ENCODE measurements at places on chromosomes 11 and 22.

GRCh38 chr11:120996973-120997372, 26.9 kb upstream of the TBCEL start:
- DNase-seq: no peak

- DNase-seq: no peak
Measured at GRCh38 chr22:32957200-32957803, 100.9 kb downstream of the SYN3 start.

GRCh38 chr11:77130763-77131513, 2.9 kb downstream of the MYO7A start:
- DNase-seq: peak; percentile 44

DNA sequence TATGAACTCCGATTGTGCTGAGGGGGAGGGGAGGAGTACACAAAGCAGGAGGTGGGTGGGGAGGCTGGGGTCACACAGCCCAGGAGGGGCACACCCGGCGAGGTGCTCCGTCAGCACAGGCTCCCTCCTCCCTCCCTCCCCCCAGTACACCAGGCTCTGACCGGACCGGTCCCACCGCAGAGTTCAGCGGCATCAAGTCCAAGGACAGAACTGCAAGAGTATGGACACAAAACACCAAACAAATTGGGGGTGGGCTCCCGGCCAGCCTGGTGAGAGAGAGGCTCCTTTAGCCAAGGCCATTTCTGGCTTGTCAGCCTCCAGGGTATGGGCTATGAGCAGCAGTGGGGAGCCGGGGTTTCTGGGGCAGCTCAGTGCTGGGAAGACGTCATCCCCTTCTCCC, 68.3 kb downstream of the ST3GAL4 start:
- no peak for DNase-seq

- peak; percentile 84 for DNase-seq
Measured at GRCh38 chr11:697811-698311, 2.2 kb downstream of the TMEM80 start.

DNA sequence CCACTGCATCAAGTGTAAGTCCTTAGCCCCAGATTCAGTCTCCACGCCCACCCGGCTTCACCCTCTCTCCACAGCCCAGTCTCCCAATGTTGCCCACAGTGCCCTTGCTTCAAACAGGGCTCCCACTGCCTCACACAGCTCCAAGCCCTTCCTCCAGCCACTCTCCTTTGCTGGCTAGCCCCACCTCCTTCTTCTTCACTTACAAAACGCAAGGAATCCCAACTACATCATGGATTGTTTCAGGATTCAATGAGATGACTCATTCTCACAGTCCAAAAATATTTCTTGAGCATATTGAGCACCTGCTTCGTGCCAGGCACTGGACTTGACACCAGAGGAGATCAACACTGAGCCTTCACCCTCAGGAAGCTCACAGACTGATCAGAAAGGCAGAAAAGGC, 533.5 kb downstream of the BUD13 start:
- no peak for DNase-seq

GRCh38 chr11:48114740-48115139, 101.9 kb upstream of the OR4B1 start:
- DNase-seq: no peak

DNA sequence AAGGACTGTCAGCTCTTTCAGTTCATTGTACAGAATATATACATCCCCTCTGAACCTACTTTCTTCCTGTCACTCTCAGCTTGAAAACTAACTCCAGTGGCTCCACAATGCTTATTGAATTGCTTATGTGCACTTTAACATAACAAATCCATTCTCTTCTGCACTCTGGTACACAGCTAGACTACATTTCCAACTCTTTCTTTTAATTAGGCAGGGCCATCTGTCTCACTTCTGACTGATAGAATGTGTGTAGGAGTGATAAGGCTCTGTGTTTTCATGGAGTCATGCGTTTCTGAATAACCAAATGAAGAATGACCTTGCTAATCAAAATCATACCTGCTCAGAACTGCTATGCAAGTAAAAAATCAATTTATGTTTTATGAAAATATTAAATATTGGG, 278.5 kb upstream of the CCDC179 start:
- DNase-seq: no peak

DNA sequence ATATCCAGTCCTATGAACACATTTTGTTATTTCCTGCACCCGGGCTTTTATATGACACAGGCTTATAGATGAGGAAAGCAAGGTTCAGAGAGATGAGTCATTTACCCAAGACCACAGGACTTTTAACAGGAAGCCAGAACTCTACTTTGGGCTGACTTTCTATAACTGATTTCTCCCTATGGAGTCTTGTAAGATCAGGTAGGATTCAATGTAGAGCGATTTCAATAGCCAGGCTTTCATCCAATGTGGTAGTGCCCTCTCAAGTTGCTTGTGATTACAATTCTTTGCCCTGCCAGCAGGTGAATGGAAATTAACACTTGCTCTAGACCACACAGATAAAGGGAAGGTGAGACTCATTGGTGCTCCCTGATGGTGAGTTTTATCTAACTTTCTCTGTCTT, 378.3 kb downstream of the INSC start:
- DNase-seq: peak; percentile 91

Measured in kidney tubule cell (primary cell).